Left lung (tissue), 14 donors: ENCODE measurements at places on chromosomes 12 and 14. TPM values are rescaled to one million over a fixed set of nuclear protein-coding genes. Genes with fewer than 3 reads are reported as not detected.

- no peaks in the 10 kb centered on the region for H3K27me3 ChIP-seq
- H3K36me3 ChIP-seq: peaks cover 7% of the 10 kb centered on the region
- DNase-seq: no peak
- peak overlapping the region; percentile 98 for H3K27ac ChIP-seq
These were observed 3.5 kb downstream of the RAP1B start for GRCh38 chr12:68614105-68614679.

GRCh38 chr12:42091769-42092168, 52.9 kb downstream of the GXYLT1 start:
- H3K27me3 ChIP-seq: no peaks in the 10 kb centered on the region
- H3K36me3 ChIP-seq: no peaks in the 10 kb centered on the region
- H3K27ac ChIP-seq: no peak overlapping the region
- H3K4me1 ChIP-seq: peaks cover 6% of the 10 kb centered on the region
- H3K4me3 ChIP-seq: no peak overlapping the region
- DNase-seq: no peak

- peaks cover 18% of the 10 kb centered on the region for H3K36me3 ChIP-seq
- H3K27ac ChIP-seq: no peak overlapping the region
- no peaks in the 10 kb centered on the region for H3K4me1 ChIP-seq
- H3K4me3 ChIP-seq: no peak overlapping the region
- no peak for DNase-seq
These were observed 16.5 kb downstream of the MMP17 start for GRCh38 chr12:131844656-131845055.

DNA sequence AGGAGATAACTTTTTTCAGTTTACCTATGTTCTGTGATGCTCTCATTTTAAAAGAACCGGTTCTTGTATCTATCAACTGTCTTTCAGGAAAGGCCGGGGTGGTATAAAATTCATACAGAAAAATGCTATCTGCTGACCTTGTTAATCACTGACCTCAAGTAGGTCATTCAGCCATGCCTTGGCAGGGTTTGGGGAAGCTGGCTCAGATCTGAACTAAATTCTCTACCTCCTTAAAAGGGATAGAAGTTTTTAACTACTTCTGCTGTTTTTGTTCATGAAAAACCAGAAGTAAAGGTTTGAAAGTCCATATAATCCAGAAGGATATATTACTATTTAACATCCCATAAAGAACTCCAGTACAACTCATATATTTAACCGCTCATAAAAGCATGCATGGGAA, 10.1 kb downstream of the MYRFL start:
- DNase-seq: no peak
- H3K36me3 ChIP-seq: no peaks in the 10 kb centered on the region
- H3K4me1 ChIP-seq: peaks cover 12% of the 10 kb centered on the region
- no peaks in the 10 kb centered on the region for H3K27me3 ChIP-seq
- H3K4me3 ChIP-seq: no peak overlapping the region
- no peak overlapping the region for H3K27ac ChIP-seq

DNA sequence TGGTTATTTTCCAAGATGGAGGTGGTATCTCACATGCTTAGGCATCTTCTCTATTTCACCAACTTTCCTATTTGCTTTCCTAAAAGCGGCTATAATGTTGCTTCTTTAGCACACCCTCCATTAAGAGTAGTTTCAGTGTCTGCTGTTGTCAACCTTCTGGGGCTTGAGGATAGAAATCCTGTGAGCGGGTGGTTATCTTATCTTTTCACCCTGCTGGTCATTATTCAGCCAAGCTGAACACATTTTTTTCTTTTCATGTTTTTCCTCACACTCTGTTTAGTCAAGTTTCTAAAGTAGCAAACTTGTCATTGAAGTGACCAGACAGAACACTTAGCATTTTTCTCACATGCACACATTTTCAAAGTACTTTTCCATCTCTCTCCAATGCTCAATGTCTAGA, 104.5 kb downstream of the SLC8A3 start:
- peaks cover 8% of the 10 kb centered on the region for H3K27me3 ChIP-seq
- H3K36me3 ChIP-seq: no peaks in the 10 kb centered on the region
- no peak overlapping the region for H3K27ac ChIP-seq
- no peaks in the 10 kb centered on the region for H3K4me1 ChIP-seq

DNA sequence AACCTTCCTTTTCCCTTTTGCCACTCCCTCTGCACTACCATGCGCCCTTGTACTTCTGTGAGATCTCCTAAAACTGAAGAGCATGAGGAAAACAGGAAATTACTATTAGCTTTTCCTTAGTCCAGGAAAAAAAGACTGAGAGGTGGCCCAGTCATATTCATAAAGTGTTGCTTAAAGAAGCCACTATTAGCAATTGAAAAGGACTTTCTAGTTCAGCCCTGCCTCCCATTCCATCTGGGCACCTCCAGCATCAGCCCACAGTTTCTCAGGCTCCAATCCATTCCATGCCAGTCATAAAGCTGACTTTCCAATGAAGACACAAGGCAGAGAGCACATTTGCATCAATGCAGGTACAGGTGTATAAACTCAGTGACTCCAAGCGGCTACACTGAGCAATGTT, 19.9 kb upstream of the AMIGO2 start:
- H3K27me3 ChIP-seq: no peaks in the 10 kb centered on the region
- H3K36me3 ChIP-seq: no peaks in the 10 kb centered on the region
- DNase-seq: no peak
- no peak overlapping the region for H3K4me3 ChIP-seq
- peaks cover 2% of the 10 kb centered on the region for H3K4me1 ChIP-seq

- H3K27ac ChIP-seq: no peak overlapping the region
- H3K4me3 ChIP-seq: no peak overlapping the region
- no peaks in the 10 kb centered on the region for H3K4me1 ChIP-seq
- H3K36me3 ChIP-seq: no peaks in the 10 kb centered on the region
- H3K27me3 ChIP-seq: no peaks in the 10 kb centered on the region
These were observed 60.9 kb upstream of the FUT8 start for GRCh38 chr14:65351493-65352194.

- no peaks in the 10 kb centered on the region for H3K27me3 ChIP-seq
- no peak overlapping the region for H3K27ac ChIP-seq
- peak overlapping the region; percentile 91 for H3K4me3 ChIP-seq
- peaks cover 89% of the 10 kb centered on the region for H3K4me1 ChIP-seq
- no peak for DNase-seq
These were observed 2.4 kb downstream of the SH2B3 start for GRCh38 chr12:111408116-111408440.

DNA sequence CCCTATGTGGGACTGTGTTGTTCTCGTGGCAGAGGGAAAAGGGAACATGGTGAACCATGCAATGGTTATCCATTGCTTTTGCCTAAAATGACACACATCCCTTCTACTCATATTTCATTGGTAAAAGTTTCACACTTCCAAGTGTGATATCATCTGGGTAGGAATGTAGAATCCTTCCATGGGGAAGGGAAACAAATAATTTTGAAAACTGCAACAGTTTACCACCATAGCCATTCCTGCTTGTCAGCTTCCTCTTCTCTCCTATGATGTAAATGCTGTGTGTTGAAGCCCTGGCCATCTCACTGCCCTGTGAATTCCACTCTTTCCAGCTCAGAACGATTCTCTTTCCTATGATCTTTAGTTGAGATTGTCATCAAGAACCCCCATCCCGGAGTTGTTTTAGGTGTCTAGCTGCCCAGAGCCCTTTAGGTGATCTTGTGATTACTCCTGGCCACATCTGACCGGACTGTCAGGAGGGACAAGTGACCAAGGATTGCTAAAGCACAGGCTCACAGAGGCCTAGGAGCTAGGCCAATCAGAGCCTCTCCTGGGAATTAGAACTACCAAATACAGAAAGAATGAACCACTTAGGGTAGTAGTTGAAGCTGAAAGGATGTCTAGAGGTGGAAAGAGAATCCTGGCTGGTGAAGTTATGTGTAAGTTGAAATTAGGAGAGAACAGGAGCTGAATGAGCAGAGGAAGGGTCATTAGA, 84.6 kb downstream of the VCPKMT start:
- no peaks in the 10 kb centered on the region for H3K4me1 ChIP-seq
- H3K4me3 ChIP-seq: no peak overlapping the region
- H3K27ac ChIP-seq: no peak overlapping the region
- H3K36me3 ChIP-seq: no peaks in the 10 kb centered on the region

DNA sequence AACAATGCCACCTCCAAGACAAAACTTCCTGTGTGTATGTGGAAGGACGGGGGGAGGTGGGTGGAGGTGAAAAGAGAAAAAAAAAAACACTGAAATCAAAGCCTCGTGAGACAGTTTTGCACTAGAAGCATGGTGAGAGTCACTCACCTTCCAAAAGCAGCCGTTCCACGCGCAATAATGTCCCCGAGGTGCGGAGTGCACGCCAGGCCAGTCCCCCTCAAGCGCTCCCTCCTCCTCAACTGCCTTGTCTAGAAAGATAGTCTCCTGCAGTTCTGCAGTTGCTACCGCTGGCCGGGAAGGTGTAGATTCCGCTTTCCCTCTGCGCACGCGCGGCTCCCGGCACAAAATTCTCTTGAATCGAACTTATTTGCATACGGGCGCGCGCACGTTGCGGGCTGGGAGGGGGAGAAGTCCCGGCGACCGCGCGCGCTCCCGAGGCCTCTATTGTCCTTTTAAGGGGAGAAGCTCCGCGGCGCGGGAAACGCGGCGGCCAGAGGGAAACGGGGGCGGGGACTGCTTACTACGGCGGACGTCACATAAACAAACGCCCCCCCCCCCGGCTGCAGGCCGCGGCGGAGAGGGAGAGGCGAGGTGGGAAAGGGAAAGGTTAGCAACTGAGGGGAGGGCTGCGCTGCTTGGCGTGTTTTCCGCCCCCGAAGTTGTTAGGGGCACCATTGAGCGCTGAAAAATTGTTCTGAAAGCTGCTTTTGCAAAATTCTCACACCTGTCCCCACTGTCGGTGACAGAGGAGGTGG, at the start of gene SINHCAF:
Gene SINHCAF, minus strand, starts transcription at position 274 of the 755 bp plus-strand sequence. CDS start 27,946 bp downstream, outside the sequence.
- no peaks in the 10 kb centered on the region for H3K4me1 ChIP-seq
- H3K4me3 ChIP-seq: peak within 1 kb of the TSS; percentile 79
- H3K27ac ChIP-seq: peak within 1 kb of the TSS; percentile 93
- H3K36me3 ChIP-seq: no peaks in the 10 kb centered on the region
- peak; percentile 98 for DNase-seq

GRCh38 chr14:90567191-90567590, 170.4 kb downstream of the CALM1 start:
- H3K4me3 ChIP-seq: no peak overlapping the region
- H3K27me3 ChIP-seq: no peaks in the 10 kb centered on the region
- no peak overlapping the region for H3K27ac ChIP-seq
- no peaks in the 10 kb centered on the region for H3K36me3 ChIP-seq

GRCh38 chr14:72738161-72738611, 155.7 kb downstream of the DPF3 start:
- H3K27ac ChIP-seq: no peak overlapping the region
- H3K4me3 ChIP-seq: no peak overlapping the region
- no peak for DNase-seq
- no peaks in the 10 kb centered on the region for H3K36me3 ChIP-seq

TMPRSS12 gene
- not detected for total RNA-seq

FAM161B gene
- total RNA-seq: 3.9 TPM

PTPN21 gene
- total RNA-seq: 26.8 TPM

CEP128 gene
- total RNA-seq: 10.0 TPM

CSRP2 gene
- total RNA-seq: 28.9 TPM

UBE3B gene
- 42.5 TPM for total RNA-seq
